BJ (cell line): ENCODE measurements at places on chromosomes 2 and 18.

DNA sequence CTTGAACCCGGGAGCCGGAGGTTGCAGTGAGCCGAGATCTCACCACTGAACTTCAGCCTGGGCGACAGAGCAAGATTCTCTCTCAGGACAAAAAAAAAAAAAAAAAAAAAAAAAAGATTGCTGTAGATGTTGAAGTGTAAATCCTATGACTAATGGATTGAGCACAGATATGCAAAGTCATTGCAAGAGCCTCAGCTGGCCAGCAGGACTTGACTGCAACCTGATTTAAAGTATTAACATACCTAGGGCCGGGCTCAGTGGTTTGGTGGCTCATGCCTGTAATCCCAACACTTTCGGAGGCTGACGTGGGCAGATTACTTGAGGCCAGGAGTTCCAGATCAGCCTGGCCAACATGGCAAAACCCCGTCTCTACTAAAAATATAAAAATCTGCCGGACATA lies 103.4 kb upstream of the MSH2 start:
- peak; percentile 46 for DNase-seq

GRCh38 chr18:48777744-48778116 lies 173.0 kb downstream of the SMAD7 start:
- no peak for DNase-seq

DNA sequence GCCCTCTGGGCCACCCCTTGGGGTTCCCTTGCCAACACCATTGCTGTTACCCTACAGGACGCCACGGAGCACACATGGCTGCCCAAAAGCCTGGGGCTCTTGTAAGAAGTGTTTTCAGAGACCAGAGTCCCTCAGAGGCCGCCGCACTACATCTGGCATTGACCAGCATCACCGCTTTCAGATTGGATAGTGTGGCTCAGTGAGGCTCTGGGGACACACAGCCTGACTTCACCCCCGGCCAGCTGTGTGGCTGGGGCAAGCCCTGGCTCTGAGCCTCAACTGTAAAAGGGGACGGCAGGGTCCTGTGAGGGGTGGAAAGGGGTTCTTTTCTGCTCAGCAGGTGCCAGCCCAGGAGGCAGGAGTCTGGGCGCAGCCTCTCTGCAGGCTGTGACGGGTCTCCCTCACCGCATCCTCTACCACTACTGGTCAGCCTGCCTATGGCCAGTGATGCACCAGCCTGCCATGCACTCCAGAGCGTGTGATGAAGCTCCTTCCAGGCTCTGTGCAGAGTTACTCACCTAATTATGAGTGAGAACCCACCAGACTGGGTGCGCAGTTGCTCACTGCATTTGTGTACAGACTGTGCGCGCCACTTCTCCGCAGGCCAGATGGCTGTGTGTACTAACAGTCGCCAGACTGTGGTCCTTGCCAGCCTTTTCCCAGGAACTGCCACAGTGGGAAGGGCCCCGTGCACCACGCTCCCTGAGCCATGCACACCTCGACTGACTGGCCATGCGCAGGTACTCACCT lies 10.7 kb upstream of the OTOF start:
- DNase-seq: no peak

GRCh38 chr2:157840568-157841156 lies 35.5 kb downstream of the ACVR1 start:
- DNase-seq: no peak

DNA sequence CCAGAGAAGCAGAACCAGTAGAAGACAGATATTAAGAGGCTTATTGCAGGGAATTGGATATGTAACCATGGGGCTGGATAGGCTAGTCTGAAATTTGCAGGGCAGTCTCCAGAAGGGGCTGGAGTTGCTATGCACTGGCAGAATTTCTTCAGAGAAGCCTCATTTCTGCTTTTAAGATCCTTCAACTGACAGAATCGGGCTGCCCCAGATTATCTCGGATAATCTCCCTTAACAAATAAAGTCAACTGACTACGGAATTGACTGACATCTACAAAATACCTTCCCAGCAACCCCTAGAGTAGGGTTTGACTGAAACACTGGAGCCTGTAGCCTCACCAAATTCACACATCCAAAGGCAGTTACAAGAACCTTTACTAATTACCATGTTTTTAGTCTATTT lies 136.4 kb downstream of the SOCS6 start:
- DNase-seq: no peak

GRCh38 chr2:121755237-121756111 lies at the start of gene TSN:
Gene TSN, plus strand, starts transcription at chr2:121755651. Its CDS starts 129 bp downstream, at chr2:121755780.
- DNase-seq: peak; percentile 70

GRCh38 chr2:211440107-211440506 lies 883.7 kb downstream of the CPS1 start:
- no peak for DNase-seq

GRCh38 chr2:164617466-164617865 lies 3.8 kb downstream of the GRB14 start:
- no peak for DNase-seq

DNA sequence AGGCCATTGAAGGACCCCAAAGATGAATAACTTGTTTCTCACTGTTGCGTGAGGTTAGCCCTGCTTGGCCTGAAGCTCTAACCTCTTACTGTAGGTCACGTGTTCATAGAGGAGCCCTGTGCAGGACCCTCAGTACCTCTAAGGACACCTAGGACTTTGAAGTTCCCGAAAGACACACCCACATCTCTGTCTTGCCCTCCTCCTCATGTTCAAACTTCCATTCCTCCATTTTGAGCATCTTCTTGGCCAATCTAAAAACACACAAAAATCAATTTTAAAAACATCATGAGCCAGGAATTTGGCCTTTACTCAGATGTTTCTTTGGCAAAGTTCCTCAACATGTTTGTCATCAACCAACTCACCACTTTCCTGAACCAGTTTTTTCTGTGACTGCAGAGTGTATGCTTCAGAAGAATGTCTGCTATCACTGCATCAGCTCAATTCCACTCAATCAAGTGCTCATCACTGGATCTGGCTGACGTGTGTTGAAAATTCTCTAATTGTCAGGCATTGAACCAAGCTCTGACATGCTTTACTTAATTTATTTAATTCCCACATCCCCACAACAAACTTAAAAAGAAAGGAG lies 101.6 kb downstream of the AP1S3 start:
- DNase-seq: peak; percentile 74

GRCh38 chr2:158651358-158652057 lies 143.6 kb upstream of the DAPL1 start:
- DNase-seq: no peak

GRCh38 chr2:54606393-54606958 lies 117.0 kb upstream of the EML6 start:
- DNase-seq: no peak

DNA sequence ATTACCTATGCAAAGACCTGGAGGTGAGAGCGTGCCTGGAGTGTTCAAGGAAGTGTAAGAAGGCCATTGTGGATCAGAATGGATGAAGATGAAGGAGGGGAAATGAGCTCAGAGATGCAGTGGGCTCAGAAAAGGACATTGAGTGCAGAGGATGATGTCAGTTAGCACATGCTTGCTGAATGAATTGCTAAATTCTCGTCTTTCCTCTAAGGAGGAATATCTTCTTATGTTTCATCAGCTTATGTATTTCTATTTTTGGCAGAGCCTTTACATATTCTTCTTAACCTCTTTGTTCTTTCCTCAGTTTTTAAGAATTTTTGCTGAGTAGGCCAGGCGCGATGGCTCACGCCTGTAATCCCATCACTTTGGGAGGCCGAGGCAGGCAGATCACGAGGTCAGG lies 30.9 kb downstream of the FAM171B start:
- no peak for DNase-seq

GRCh38 chr18:9730786-9731185 lies 22.7 kb downstream of the RAB31 start:
- no peak for DNase-seq

DNA sequence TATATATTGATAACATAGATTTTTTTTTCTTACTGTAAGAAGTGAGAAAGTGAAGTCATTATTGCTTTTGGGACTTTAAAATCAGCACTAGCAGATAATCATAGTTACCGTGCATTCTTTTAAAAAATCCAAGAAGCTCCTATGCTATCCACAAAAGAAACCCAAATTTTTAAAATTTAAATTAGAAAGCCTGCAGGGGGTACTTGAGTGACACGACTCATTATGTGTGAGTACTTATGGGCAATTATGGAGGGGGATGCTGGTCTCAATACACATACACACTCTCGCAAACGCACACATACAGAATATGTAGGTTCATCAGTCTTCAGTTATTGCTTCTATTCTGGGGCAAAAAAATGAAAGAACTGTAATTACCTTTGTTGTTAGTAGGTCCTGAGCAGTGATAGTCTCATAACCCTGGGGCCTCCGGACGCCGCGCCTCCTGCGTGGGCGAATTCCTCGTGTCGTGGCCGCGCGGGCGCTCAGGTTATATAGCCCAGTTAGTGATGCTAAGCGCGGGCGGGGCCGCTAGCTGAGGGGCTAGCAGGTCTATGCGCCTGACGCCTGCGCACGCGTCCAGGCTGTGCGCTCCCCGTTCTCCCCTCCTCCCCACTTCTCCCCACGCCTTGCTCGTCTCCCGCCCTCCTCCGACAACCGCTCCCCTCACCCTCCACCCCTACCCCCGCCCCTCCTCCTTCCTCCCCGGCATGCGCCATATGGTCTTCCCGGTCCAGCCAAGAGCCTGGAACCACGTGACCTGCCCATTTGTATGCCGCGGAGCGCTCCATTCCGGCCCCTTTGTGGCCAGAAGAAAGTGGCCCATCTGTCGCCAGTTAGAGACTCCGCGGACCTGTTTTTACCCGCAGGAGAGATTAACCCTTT lies at the start of gene NEUROD1:
Gene NEUROD1 (minus strand): TSS at position 463 of the 882 bp plus-strand sequence. CDS start 1,657 bp downstream, outside the sequence.
- DNase-seq: no peak

DNA sequence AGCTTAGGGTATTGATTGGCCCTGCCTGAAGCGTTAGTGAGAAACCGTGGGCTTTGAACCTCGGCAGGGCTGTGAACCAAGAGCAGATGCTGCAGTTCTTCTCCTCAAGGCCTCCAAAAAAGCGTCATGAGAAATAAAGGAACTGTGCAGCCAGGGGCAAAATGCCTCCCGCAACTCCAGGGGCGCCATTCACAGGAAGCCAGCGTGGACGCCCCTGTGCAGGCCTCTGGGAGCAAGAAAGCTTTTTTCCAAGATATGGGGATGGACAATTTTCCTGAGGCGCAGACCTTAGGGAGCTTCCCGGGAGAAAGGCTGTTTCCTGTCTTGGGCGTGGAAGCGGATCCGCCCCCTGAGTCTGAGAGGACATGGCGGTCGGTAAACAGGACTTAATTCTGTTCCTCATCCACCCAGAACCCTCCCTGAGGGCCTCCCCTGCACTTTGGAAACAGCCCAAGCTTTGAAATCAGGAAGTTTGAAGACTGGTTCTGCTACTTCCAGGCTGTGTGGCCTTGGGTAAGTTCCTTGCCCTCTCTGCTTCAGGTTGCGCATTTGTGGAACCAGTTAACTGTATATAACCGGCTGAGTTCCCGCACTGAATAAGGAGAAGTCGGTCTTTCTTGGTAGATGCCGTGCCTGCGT lies 29.6 kb upstream of the CABLES1 start:
- no peak for DNase-seq

DNA sequence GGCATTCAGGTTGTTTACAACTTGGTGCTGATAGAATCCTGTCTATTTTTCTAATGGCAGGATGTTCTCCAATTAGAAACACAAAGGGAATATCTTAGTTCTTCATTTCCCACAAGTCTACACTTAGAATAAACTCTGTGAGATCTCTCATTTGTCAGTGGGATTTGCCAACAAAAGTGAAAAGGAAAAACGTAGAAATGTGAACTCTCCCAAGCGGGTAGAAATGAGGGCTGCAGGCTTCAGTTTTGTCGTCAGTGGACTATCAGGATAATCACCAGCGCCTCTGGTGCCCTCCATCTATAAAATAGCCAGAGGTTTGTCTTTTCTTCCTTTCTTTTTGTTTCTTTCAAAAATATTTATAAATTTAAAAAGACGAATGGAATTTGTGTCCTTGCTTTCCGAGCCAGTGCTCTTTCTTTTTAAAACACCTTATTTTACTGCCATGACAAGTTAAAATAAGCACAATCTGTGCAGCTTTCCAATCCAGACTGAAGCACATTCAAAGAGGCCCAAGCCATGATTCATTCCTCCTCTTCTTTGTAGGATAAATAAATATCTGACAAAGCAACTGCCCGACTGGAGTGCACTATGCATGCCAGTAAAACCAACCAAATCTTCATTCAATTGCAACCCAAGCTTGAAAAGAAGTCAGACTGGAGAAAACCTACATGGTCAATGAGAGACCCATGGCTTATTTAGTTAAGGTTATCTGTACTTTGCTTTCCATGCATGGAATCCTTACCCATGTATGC lies 185.8 kb downstream of the ANKRD44 start:
- no peak for DNase-seq

GRCh38 chr18:6636091-6636490 lies 93.4 kb upstream of the ARHGAP28 start:
- no peak for DNase-seq

DNA sequence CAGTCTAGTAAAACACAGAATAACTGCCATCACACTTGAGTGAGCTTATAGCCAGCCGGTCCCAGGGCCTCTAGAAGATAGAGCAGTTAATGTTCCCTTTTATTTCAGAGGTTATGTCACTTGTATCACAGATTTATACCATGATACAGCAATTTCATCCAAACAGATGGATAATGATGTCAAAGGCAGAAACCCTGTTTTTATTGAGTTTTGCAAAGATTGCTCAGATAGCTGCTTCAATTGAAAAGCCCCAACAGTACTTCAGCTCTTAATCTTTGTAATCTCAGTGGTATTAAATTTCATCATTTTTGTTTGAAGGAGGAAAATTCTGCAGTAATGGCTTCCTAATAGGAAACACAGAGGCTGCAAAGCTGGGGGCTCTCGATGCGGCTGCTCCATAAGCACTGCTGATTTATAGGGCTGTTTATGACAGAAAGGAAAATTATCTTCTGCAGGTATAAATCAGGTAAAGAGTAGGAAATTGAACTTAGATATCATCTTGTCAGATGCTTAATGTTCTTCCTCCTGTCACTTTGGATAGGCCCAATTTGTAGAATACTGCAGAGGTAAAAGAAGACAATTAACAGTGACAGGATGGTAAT lies 112.3 kb downstream of the LNPK start:
- DNase-seq: no peak

- no peak for DNase-seq
Measured at GRCh38 chr2:26628561-26629345, 12.4 kb downstream of the CIB4 start.

- no peak for DNase-seq
Measured at GRCh38 chr2:101405351-101405899, 18.1 kb upstream of the CREG2 start.

DNA sequence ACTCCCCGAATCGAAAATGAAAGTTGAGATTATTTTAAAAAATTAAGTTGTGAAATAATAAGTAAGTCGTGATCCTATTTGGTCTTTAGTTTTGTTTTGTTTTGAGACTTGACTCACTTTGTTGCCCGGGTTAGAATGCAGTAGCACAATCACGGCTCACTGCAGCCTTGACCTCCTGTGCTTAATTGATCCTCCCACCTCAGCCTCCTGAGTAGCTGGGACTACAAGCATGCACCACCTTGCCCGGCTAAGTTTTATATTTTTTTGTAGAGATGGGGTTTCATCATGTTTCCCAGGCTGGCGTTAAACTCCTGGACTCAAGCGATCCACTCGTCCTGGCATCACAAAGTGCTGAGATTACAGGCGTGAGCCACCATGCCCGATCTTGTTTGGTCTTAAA lies 326.2 kb downstream of the MYCN start:
- DNase-seq: no peak

GRCh38 chr2:152063325-152063924 lies 35.4 kb downstream of the CACNB4 start:
- DNase-seq: no peak

- DNase-seq: no peak
Measured at GRCh38 chr2:134232461-134232860, 21.4 kb upstream of the MGAT5 start.
